D721Med (cell line): ENCODE measurements at places on chromosomes 2 and 18.

GRCh38 chr18:63956755-63957154 lies 7.7 kb downstream of the HMSD start:
- no peak for DNase-seq

- DNase-seq, result no peak
Measured at GRCh38 chr2:233223059-233223894, 28.2 kb upstream of the ATG16L1 start.

- DNase-seq, result peak; percentile 14
Measured at GRCh38 chr2:241764275-241765241, 12.1 kb upstream of the GAL3ST2 start.

DNA sequence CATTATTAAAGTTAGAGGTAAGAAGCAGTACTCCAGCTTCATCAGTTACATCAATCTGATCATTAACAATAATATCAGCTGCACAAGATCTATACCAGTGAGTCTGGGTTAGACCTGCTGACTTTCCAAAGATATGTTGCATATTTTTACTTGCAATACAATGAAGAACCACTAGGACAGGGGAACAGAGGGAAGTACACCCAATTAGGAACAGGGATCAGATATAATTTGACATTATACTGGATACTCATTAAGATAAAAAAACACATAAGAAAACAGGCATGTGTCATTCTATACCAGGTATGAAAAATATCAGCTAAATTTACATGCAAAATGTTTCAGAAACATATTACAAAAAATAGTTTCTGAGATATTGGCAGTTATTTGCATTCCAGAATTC lies 995.1 kb upstream of the DDX18 start:
- DNase-seq, result no peak

GRCh38 chr2:43368483-43369385 lies 142.3 kb upstream of the ZFP36L2 start:
- no peak for DNase-seq

DNA sequence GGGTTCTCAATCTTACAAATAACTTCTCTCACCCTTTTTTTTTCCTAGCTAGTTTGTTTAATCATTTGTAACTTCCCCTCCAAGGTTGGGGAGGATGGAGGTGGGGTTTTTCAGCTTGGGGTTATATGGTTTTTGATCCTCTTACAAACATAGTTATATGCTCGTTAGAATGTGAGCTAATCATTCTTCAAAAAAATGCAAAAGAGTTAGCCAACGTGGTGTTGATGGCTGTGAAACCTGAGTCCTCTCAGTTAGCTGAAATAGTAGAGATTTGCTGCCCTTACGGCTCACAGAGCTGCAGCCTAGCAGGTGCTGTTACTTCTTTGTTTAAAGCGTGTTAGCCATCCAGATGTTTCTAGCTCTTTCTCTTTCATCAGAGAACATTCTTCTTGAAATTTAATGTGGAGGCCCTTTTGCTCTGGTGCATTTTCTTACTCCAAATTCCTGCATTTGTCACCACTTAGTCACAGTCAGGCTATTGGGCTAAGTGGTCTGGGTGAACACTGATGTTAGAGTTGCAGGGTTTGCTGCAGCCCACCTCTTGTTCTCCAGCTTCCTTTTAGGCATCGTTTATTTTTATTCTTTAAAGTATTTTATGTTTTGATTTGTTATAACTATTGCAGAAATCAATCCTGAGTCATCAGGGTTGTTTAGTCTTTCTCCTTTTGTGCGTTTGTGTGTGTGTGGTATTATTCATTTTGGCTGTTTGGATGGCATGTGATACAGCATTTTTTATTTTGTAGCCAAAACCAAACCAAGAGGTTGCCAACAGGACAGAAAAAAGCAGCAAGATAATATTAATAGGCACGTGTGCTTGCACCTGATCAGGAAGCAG lies 41.1 kb downstream of the LIMS1 start:
- DNase-seq, result no peak

GRCh38 chr2:101012054-101012705 lies 10.1 kb downstream of the RPL31 start:
- DNase-seq, result no peak
